ENCODE measurements at places on chromosomes 6 and 20. TPM values are rescaled to one million over a fixed set of nuclear protein-coding genes. Genes with fewer than 3 reads are reported as not detected.

DNA sequence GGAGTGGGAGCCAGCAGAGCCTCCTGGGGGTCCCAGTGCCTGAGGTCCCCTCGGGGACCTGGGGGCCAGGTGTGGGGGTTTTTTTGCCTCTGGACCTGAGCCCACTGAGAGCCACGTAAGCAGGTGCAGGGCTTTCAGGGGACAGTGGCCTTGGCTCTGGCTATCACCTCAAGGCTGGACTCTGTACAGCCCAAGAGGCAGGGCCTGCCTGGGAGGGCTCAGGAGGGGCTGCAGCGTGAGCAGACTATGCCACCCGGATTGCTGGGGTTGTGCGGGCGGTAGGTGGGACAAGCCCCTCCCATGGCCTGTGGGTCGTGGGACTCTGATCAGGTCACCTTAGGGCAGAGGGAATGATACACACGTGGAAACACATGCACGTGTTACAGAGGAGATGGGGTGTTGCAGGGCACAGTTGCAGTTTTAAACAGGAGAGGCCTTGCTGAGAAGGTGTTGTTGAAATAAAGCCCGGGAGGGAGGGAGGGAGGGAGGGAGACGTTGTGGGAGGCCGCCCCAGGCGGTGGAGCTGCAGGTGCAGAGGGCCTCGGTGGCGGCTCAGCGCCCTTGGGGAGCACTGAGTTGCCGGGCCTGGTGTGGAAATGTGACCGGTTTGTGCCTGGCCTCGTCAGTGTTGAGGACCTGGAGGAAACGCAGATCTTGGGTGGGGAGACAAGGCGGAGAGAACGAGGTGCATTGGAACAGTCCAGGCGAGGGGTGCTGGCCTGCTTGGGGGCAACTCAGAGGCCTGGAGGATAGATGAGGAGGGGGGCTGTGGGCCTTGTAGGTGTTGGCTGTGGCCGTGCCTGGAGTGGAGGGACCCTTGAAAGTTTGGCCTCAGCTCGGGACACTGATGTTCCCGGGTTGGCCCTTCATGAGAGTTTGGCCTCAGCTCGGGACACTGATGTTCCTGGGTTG lies 2.3 kb downstream of the TCEA2 start:
- no peaks in the 10 kb centered on the region for H3K27me3 ChIP-seq
- no peak for DNase-seq
- H3K36me3 ChIP-seq: peaks cover 2% of the 10 kb centered on the region
- peak overlapping the region; percentile 52 for H3K4me3 ChIP-seq
- H3K4me1 ChIP-seq: peaks cover 58% of the 10 kb centered on the region
- H3K27ac ChIP-seq: peak overlapping the region; percentile 78

Gene GPLD1
- total RNA-seq: 7.3 TPM

Gene OR11A1
- total RNA-seq: not detected

DNA sequence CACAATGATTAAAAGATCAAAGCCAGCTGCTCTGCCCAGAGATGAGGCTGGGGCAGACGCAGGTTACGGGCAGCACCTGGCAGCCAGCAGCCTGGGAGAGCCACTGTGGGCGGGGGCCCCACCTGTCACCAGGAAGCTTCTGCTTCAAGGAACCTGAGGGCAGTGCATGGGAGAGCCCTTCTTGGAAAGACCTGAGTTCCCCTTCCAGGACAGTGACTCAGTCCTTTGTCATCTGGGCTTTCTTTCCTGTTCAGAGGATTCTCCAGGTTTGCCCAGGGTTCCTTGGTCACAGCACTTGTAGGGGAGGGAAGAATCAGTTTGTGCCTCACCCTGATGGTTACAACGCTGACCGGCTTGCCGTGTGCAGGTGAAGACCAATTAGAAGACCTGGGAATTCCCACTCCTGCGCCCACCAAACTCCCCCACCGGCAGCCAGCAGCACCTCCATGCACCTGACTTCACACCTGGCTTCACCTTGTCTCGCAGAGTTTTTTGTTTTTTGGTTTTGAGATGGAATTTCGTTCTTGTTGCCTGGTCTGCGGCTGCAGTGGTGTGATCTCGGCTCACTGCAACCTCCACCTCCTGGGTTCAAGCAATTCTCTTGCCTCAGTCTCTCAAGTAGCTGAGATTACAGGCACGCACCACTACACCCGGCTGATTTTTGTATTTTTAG lies 2.0 kb downstream of the ZBP1 start:
- peak overlapping the region; percentile 94 for H3K27ac ChIP-seq
- H3K27me3 ChIP-seq: no peaks in the 10 kb centered on the region
- peaks cover 34% of the 10 kb centered on the region for H3K36me3 ChIP-seq
- H3K4me3 ChIP-seq: peak overlapping the region; percentile 84
- DNase-seq: no peak

Gene TBC1D22B
- total RNA-seq: 10.7 TPM

DNA sequence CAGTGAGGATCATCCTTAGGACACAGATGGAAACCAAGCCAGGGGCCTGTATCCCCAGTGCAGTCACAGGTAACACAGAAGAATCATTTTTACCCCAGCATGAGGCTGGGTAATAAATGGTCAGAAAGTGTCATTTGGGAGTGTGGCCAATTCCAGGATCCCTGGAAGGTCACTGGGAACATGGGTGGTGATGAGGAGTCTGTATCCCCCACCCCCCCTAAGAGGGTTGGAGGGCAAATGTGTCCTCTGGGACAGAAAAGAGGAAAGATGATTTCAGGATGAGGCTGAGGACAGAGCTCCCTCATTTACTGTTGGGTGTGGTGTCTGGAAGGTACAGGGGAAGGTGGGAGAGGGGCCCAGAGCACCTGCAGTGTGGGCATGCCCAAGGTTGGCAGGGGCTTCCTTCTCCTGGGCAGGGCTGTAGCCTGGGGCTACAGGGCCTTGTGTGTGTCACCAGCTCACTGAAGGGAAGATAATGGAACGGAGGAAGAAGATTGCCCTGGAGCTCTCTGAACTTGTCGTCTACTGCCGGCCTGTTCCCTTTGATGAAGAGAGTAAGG lies 34.5 kb downstream of the PLCG1 start:
- peaks cover 74% of the 10 kb centered on the region for H3K36me3 ChIP-seq
- peaks cover 10% of the 10 kb centered on the region for H3K4me1 ChIP-seq
- no peak overlapping the region for H3K27ac ChIP-seq
- H3K27me3 ChIP-seq: no peaks in the 10 kb centered on the region
- H3K4me3 ChIP-seq: no peak overlapping the region

DNA sequence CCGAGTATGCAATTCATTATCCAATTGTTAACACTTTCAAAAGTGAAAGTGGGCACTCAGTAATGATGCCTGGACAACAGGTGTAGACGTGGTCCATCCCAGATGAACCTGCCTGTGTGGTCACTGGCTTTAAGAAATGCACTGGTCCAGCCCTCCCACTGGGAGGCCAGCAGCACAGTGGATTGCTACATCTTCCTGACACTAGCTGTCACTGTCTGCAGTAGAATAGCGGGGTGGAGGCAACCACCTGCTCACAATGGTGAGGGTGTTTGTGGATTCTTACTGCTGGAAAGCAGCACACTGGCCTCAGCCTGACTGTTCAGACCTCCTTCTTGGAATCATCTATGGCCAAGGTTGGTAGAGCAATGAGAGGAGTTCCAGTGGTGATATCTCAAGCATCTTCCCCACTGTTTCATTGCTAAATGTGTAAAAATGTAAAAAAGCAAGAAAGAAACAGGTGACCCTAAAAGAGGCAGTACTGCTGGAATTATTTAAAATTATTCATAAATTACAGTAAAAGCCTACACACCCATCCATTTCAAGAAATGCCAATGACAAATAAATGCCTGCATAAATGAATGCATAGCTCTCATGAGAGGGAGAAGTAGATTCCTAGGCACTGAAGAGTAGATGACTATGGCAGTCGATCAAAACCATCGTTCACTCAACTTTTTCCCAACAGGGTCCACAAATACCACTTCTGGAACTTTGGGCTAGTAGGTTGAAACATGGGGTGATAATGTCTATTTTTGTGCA lies 228.0 kb upstream of the PLN start:
- no peak for DNase-seq
- no peak overlapping the region for H3K4me3 ChIP-seq
- H3K27me3 ChIP-seq: no peaks in the 10 kb centered on the region

DNA sequence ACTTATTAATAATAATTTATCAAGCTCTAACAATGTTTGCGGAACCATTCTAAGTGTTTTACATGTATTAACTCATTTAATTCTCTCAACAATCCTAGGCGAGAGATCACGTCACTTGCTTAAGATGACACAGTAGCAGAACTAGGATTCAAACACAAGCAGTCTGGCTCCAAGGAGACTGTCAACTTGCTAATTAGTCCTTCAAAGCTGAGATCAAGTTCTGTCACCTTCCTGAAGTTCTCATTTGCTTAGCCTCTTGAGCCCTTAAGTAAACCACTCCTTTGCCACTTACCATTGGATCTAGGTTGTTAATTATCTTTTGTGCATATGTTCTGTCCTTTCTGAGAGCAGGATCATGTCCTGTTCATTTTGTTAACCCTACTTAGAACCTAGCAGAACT lies 14.1 kb downstream of the FKBP5 start:
- H3K4me3 ChIP-seq: no peak overlapping the region
- no peaks in the 10 kb centered on the region for H3K27me3 ChIP-seq
- no peak overlapping the region for H3K27ac ChIP-seq
- H3K36me3 ChIP-seq: no peaks in the 10 kb centered on the region
- peaks cover 14% of the 10 kb centered on the region for H3K4me1 ChIP-seq
- no peak for DNase-seq

DNA sequence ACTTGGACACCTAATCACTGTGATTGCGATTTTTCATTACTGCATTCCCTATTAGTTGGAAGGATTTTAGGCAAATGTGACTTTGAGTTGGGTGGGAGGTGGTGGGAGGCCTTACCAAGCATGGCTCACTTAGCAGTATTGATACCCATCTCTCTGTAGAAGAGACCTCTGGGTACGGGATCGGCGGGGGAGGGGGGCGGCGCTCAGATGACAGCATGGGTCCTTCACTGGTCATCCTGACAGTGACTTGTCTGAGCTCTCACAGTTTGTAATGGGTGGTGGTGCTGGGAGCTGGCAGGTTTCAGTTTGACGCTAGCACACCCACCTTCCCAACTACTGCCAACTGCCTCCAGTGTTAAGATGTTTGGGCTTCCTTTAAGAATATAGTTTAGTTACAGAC lies 231.4 kb downstream of the ARID1B start:
- no peak overlapping the region for H3K27ac ChIP-seq
- H3K36me3 ChIP-seq: peaks cover 6% of the 10 kb centered on the region
- no peak overlapping the region for H3K4me3 ChIP-seq
- no peak for DNase-seq

- no peaks in the 10 kb centered on the region for H3K36me3 ChIP-seq
- no peaks in the 10 kb centered on the region for H3K27me3 ChIP-seq
- DNase-seq: no peak
Observed at GRCh38 chr6:166697113-166697512, 70.1 kb upstream of the RPS6KA2 start.

Gene C20orf144
- 0.27 TPM for total RNA-seq
